Kidney capillary endothelial cell (primary cell): ENCODE measurements at places on chromosomes 3 and 15.

DNA sequence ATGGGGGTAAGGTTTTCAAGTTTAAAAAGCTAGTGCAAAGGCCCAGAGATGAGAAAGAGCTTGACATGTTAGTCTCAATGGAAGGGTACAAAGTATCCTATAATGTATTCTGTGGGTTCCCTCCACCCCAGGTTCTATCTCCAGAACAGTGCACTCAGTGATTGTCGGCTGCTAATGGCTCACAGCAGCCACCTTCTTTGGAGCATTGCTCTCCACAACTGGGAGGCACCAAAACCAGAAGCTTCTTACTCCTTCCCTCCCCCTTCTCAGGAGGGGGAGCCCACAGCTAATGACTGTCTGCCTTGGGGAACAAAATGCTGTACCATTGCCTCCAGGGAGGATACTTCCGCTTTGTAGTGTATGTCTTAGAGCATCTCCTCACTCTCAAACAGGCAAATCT is 439.4 kb upstream of the RBMS3 start:
- DNase-seq = no peak

DNA sequence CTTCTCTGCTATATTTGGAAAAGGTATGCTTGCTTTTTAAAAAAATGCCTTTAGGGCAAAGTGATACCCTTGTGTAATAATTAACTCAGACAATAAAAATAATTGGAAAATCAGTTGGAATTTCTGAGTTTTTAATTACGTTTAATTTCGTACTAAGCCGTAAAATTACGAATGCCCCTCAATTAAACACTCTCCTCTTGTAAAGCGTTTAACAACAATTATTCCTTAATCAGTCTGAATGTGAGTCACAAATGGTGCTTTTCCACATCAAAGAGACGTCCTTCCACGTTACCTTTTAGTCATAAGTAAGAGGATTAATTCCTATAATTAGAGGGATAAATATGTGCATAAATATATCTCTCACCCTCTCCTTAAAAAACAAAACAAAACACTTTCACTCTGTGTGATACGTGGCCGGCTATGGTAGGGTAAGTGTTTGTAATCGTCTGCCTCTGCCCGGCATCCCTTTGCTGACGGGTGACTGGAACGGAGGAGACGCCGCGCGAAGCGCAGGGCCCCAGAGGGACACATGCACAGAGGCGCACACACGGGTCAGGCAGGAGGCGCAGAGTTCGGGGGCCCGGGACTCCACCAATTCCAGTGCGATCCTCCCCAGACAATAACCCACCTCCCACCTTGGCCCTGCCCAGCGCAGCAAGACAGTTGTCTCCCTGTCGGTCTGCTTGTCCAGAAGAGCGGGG is 9.7 kb upstream of the MEIS2 start:
- DNase-seq = no peak

- no peak for DNase-seq
Observed at GRCh38 chr3:21644268-21644667, 106.7 kb downstream of the ZNF385D start.

GRCh38 chr3:127772827-127773751 is 49.2 kb downstream of the MGLL start:
- no peak for DNase-seq
